ENCODE measurements at places on chromosomes 3 and 15.

GRCh38 chr15:25250011-25250596 is 188.7 kb downstream of the UBE3A start:
- no peak for DNase-seq

- DNase-seq, result no peak
Measured at GRCh38 chr3:11187681-11188080, 33.4 kb downstream of the HRH1 start.

DNA sequence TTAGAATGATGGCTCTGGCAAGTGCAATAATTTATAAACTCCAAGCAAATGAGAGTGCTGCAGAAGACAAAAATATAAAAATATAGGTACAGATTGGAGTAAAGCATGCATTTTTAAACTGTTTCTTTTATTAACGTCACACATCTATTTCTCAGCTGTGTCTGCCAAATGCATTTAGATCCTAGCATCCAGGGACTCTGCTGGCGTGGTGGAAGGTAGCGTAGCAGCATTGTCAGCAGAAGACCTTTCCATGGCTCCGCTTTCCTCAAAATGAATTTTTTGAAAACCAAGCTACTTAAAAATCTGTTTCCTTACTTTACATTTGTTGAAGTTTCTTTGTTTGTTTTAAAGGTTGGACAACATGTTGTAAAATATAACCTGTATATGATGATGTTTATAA is 16.3 kb upstream of the ATP10A start:
- no peak for DNase-seq

DNA sequence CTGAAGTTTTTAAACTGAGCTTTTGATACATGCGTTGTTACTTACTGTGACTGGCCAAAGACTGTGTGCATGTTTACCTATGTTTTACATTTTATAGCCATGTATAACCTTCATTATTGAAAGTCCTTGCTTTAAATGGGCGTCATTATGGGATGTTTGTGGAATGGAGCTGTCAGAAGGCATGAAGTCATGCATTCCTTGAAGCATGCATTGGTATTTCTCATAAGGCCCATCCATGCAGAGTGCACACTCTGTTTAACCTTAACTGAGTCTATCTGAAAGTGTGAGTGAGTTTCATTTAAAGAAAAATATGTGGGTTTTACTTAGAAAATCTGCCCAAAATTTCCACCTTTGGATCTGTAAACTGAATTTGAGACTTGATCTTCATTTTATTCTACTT is 51.1 kb downstream of the PSMD6 start:
- DNase-seq, result no peak

GRCh38 chr15:90838139-90838538 is 30.2 kb upstream of the FURIN start:
- DNase-seq, result no peak

GRCh38 chr3:112357930-112358780 is 25.2 kb downstream of the CD200 start:
- DNase-seq, result no peak

DNA sequence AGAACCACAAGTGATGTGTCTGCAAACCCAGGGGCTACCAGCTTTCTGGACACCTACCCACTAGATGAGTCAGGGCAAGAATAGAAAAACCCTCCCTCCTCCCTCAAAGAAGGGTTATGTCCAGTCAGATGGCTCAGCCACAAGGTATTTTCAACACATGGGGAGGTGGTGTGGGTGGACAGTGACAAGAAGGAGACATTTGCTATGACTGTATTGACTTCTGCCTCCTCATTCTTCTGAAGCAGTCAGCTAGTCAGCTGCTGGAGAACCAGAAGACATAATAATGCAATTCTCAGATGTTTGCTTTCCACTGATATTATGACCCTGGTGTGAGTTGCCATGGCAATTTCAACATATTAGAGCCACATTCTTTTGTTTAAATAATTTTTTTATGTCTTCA is 66.7 kb upstream of the GOLGA8B start:
- DNase-seq, result no peak

DNA sequence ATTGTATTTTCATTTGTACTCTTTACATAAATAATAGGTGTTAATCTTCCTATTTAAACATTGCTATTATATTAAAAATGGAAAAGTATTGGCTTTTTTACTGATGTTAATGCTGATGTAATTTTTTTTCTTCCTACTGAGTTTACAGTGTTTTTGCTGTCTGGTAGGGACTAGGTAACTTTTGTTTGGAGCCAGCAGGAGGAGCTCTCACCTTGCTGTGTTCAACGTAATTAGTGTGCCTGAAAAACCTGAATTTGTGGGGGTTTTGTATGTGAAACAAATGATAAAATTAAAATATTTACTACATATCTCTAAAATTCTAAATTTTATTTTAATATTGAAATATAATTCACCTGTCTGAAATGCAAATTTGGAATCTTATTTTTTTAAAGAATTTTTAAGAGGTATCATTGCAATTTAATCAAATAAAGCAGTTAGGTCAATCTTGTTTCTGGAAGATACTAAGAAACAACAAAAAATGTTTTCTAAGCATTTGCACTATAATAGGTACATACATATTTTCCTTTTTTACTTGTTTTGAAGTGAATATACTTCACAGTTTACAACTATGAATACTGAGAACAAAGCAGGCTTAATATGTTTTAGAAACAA is 48.8 kb downstream of the EPHA6 start:
- no peak for DNase-seq

- DNase-seq, result no peak
Measured at GRCh38 chr3:187920913-187921312, 175.6 kb upstream of the BCL6 start.

DNA sequence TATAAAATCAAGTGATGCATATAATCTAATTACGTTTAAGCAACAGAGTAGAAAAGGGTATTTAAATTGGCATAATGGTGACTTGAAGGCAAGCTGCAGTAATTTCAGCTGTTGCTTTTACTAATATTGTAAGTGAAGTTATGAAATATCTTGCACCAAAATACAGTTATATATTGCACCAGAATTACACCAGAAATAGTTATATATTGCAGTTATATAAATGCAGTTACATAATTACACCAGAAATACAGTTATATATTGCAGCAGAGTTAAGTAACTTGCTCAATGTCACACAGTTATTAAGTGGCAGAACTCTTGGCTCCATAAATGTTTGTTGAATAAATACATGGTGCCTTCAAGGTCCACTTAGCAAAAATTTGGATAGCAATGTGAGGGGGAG is 51.4 kb downstream of the PCOLCE2 start:
- DNase-seq, result no peak

GRCh38 chr15:51883271-51883837 is 53.9 kb downstream of the TMOD3 start:
- no peak for DNase-seq

DNA sequence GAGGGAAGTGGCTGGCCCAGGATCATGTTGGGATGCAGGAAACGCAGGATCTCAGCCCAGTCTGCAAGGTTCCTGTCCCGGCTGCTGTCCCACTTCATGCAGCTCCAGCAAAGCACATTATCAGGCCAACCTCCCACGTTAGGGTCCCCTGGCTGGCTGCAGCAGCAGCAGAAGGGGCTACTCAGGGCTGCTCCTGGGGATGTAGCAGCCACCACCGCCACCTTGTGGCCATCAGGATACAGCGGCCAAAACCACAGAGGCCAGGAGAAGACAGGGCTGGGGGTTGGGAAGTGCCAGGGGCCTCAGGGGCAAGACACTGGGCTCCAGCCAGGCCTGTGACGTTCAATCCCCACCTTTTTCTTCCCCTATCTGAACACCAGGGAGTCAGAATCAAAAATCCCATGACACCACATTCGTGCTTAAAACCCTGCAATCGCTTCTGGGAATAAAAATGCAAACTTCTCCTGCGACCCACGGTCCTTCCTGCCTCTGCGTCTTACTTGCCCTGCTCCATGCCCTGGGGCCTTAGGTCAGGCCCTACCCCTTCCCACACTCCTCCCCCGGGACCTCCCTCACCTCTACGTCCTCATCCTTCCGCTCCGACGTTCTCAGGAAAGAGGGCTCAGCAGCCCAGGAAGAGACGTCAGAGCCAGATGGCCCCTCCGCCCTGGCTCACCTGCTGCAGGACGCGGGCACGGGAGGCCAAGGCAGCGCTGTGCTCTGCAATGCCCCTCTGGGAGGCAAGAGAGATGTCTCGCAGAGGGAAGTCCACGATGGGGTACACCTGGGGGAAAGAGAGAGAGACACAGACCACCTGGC is 21.5 kb downstream of the SSUH2 start:
- peak; percentile 49 for DNase-seq

DNA sequence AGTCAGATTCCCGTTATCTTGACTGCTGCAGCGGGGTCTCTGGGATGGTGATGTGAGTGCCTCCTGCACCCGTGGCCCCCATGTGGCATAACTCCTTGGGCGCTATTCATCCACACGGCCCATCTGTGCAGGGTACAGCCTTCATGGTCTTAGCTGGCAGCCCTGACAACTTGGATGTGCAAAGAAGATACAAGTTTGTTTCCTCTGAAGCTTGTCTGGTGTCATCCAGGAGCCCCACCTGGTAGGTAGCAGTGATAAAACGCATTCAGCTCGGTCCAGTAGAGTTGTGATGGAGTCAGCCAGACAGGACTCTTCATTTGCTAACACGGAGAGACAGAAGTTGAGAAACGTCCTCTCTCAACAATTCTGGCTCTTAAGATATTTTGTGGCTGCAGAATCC is 53.3 kb downstream of the CORO2B start:
- no peak for DNase-seq

GRCh38 chr15:40111888-40112287 is 3.2 kb upstream of the BMF start:
- DNase-seq, result no peak

- DNase-seq, result no peak
Measured at GRCh38 chr3:178665747-178666146, 129.5 kb downstream of the KCNMB2 start.

GRCh38 chr3:27861046-27862036 is 139.2 kb upstream of the EOMES start:
- DNase-seq, result no peak

GRCh38 chr15:74995779-74996765 is 709 bp downstream of the SCAMP5 start:
- no peak for DNase-seq

DNA sequence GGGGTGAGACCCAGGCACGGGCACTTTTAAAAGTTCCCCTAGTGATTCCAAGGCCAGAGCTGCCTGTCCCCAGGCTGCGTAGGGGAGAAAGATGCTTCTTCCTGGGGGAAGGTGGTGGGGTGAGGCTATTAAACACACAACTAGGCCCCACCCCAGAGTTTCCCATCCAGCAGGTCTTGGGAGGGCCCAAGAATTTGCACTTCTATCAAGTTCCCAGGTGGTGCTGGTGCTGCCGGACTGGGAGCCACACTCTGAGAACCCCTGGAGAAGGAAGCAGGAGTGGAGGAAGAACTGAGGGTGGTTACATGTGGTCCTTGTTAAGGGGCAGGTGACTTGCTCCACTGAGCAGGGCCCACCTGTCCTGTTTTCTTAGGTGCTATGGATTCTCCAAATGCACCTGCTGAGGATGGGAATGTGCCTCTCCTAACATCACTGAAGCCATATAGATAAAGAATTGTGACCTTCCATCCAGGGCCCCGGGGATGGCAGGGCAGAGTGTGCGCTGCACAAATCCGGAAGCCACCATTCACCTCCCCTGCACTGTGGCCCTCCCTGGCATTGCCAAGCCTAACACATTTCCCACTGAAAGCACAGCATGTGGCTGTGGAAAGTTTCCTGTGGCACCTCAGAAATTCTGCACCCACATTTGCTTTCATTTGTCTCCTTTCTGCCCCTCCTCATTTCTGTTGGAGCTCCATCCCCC is 111.5 kb upstream of the MEF2A start:
- no peak for DNase-seq

DNA sequence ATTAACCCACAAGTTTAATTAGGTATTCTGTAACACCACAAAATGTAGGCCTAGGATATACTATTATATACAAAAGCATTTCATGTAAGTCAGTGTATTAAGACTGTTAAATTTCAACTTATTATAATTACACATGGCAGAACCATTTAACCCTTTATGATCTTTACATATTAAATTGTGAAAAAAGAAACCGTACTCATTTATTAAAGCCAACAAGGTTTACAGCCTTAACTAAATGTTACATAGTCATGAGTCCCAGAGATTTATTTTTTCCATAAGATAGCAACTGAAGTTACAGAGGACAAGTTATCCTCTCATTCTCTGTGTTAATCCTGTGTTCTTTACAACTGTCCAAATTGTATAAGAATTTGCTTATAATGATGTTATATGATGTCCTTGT is 615.8 kb upstream of the AGTR1 start:
- no peak for DNase-seq

GRCh38 chr3:127814325-127814781 is 8.0 kb downstream of the MGLL start:
- no peak for DNase-seq

GRCh38 chr3:178097576-178097975 is 438.7 kb upstream of the KCNMB2 start:
- DNase-seq, result no peak

- no peak for DNase-seq
Measured at GRCh38 chr3:20225769-20226168, 39.8 kb upstream of the SGO1 start.

DNA sequence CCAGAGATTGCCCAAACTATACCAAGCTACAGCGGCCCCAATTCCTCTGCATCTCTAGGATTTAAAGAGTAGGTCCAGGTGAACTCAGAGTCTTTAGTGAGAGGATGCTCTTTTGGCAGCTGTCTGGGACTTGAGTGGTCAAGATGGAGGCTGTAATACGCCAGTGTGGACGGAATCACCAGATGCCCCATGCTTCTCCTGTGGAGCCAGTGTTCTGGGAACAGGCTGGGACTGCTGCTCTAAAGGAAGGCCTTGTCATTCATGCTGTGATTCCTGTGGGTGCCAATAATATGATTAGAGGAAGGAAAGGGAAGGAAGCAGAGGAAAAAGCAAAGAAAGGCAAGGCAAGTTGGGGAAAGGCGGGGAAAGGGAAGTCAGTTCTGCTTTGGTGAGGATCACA is 17.4 kb upstream of the NOX5 start:
- DNase-seq, result no peak

DNA sequence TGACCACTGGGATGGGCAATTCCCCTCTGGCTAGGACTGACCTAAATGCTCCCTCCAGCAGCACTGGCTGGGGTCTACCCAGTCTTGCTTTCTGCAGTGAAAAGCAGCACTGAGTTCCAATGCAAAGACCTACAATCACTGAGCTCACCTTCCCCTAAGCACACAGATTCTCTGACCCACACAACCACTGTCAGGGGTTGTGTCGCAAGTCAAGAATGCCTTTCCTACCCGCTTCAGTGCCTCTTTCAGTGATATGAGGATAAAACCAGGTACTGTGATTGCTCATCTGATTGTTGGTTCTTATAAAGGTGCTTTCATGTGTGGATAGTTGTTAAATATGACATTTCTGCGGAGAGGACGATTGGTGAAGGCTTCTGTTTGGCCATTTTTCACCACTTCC is 345.6 kb downstream of the GAP43 start:
- no peak for DNase-seq

- DNase-seq, result no peak
Measured at GRCh38 chr3:157865352-157866000, 240.7 kb downstream of the SHOX2 start.

DNA sequence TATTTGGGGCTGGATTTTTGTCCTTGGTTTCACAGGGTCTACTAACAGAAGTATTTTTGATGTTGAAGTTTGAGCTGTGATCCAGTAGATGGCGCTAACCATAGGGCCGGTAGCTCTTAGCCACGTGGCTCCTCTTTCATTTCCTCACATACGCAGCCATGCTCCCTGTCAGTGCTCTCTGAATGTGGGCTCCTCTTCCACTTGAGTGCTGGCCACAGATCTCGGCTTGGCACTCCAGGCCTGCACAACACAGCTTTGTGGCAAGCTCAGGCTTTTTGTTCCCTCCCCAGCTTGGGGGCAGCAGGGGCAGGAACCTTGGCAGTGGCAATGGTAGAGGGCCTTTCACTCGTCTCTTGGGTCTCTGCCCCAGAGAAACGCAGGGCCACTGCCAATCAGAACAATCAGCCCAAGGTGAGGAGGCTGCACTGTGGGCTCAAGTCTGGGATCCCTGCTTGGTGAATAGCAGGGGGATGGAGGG is 18.6 kb upstream of the DNAAF4 start:
- peak; percentile 23 for DNase-seq
